ENCODE measurements at places on chromosomes 7 and 10.

GRCh38 chr7:134637934-134638719 lies 8.5 kb upstream of the BPGM start:
- no peak for DNase-seq

DNA sequence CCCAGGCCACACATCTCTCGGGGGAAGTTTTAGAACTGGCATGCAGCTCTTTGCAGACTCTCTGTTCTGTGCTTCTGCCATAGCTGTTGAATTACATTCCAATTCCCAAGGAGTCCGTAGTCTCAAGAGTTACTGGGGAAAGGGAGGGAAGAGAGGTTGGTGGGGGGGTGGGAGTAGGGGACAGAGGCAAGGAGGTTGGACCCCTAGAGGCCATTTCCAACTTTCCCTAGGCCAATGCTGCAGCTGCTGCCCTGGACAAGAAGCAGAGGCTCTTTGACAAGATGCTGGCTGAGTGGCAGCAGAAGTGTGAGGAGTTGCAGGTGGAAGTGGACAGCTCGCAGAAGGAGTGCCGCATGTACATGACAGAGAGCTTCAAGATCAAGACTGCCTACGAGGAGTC lies 23.8 kb downstream of the MYH16 start:
- no peak for DNase-seq

DNA sequence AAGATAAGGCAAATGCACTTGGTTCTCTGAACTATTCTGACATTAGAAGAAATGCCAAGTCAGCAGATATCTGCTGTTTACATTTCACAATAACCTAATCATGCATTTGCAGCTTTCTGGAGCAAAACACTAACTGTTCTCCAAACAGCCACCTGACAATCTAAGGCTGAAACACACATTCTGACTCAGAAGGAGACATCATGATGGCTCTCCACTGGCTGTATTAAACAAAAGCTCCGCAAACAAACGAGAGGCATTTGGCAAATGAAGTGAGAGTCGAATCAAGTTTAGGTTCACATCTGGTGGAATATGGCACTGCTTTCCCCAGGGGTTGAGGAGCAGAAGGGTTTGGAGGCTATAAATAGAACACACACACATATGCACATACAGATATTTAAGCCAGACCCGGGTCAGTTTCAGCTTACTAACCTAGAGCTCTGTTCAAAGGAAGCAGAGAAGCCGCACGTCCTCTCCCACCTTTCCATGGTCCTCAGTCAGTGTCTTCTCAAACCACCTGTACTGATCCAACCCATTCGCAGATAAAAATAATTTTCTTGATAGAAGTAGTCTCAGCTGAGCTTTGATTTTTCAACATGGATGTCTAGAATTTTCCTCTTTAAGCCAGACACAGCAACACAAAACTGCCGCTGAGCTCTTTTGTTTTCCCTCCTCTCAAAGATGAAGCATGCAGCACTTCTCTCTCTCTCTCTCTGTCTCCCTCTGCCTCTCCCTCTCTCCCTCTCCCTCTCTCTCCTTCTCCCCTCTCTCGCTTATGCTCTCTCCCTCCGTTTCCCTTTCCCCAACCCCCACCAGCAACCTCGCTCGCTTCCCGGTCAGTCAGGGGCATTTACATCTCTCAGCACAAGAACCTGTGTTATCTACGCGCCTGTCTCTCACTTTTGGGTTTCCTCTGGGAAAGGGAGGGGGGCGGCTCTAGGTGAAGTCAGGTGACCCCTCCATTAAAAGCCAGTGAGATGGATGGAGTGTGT lies 682.8 kb downstream of the MAGI2 start:
- DNase-seq: no peak

- DNase-seq: no peak
Measured at GRCh38 chr10:123045961-123046731, 37.3 kb downstream of the ACADSB start.

- no peak for DNase-seq
Measured at GRCh38 chr10:109978481-109978880, 29.3 kb upstream of the ADD3 start.

GRCh38 chr7:130521258-130521951 lies 29.5 kb downstream of the MEST start:
- DNase-seq: no peak

DNA sequence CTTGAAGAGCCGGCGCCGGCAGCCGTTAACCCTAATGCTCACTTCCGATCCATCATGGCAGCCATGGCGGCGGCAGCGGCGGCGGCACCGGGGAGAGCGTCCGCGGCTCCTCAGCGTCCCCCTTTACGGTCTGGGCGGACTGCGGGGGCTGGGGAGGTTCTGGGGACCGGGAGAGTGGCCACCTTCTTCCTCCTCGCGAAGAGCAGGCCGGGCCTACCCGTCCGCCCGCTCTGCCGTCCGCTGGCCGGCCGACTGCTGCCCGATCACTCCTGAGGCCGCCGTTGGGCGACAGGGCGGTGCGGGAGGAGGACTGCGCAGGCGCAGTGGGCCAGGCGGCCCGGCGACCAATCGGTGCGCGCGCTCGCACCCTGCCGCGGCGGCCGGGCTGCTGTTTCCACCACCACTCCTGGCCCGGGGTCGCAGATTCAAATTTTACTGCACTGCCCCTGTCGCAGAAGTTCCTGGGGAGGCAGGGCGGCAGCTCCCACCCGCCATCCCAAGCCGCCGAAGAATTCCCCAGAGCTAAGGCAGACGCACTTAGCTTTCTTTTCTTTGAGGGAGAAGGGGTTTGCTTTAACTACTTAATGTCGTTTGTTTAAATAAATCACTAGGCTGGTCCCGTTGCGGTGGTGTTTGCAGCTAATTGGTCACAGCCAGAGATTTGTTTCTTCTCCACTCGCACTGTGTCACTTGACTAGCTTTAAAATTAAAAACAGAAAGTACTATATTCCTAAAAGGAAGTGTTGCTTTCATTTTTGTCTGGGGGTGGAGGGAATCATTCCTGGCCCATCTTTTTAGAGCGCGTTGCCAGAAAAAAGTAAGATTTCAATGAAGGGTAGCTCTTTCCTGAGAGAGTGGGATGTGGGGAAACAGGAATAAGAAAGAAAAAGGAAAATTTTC lies at the start of gene KIF5B:
Gene KIF5B (minus strand): TSS at position 290 of the 900 bp plus-strand sequence. CDS start 452 bp downstream, outside the sequence.
- DNase-seq: peak; percentile 79

DNA sequence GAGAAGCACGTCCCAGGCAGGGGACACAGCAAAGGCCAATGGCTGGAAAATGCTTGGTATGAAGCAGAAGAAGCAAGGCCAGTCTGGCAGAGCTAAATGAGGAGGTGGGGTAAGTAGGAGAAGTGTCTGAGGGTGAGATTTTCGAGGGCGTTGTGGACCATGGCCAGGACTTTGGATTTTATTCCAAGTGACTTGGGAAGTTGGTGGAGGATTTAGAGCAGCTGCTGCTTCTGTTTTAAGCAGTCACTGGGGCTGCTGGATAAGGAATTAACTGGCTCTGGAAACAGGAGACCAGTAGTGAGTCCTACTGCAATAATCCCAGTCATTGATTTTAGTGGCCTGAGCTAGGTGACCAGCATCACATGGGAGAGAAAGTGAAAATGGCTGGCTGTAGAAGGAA lies 67.6 kb upstream of the GSDME start:
- DNase-seq: no peak

GRCh38 chr7:133060004-133060403 lies 21.9 kb downstream of the CHCHD3 start:
- no peak for DNase-seq

- no peak for DNase-seq
Measured at GRCh38 chr7:18936265-18936664, 181.2 kb downstream of the TWIST1 start.

- no peak for DNase-seq
Measured at GRCh38 chr10:22410394-22410793, 65.1 kb downstream of the SPAG6 start.

DNA sequence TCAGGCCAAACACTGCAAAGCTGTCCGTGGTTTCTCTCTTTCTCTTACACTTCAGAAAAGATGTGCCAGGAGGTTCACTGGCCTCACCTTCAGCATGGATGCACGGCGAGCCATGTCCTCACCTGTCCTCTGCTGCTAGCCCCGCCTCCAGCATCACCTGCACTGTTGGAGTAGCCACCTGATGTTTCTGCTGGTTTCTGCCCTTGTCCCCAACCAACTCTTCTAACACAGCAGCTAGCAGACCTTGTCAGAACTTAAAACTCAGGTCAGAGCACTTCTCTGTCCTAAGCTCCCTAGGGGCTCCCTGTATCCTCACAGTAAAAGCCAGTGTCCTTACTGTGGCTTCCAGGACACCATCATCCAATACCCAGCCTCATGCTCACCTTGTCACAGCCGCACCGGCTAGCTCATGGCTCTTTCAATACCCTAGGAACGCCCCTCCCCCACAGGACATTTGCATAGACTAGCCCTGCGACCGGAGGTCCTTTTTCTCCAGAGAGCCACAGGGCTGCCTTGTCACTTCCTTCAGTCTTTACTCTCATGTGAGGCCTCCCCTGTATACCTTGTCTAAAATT lies 15.2 kb downstream of the PALD1 start:
- DNase-seq: no peak

DNA sequence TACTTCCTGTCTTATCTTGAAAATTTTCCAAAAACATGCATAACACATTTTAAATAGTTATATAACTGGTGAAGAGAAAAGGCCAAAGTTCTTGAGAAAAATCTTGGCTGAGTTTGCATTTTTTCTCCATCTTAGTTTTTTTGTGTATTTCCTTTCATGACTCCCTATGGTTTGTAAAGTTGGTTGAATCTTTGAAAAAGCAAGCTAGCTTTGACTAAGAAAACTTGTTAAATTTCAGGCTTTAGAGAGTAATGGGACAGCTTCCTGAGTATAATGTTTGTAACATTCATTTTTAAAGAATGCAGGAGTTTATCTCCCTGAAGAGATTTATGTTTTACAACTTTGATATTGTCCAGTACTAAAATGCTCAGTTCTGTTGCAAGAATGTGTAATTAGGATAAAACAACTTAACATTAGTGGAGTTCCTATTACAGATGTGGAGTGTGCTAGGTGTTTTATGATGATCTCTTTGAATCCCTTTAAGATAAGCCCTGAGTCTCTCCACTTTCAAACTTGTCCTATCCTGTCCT lies 11.1 kb upstream of the HERPUD2 start:
- no peak for DNase-seq

GRCh38 chr7:39433550-39433949 lies 132.7 kb upstream of the YAE1 start:
- no peak for DNase-seq

DNA sequence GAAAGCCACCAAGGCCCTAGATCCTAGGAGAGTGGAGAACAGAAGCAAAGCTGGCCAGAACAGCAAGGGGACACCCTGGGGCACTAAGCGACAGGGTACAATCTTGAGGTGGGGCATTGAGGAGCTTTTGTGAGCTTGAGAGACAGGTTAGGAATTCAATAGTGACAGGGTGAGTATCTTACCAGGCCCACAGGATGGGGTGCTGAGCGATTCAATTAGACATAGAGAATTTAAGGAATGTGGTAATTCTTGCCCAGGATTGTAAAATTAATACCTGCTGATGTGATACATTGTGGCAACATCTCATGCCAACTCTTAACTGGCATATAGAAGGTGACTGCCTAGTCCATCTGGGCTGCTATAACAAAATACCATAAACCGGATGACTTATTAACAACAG lies 14.0 kb downstream of the RBP3 start:
- peak; percentile 32 for DNase-seq

GRCh38 chr7:117630501-117630900 lies 150.7 kb downstream of the CFTR start:
- DNase-seq: no peak

DNA sequence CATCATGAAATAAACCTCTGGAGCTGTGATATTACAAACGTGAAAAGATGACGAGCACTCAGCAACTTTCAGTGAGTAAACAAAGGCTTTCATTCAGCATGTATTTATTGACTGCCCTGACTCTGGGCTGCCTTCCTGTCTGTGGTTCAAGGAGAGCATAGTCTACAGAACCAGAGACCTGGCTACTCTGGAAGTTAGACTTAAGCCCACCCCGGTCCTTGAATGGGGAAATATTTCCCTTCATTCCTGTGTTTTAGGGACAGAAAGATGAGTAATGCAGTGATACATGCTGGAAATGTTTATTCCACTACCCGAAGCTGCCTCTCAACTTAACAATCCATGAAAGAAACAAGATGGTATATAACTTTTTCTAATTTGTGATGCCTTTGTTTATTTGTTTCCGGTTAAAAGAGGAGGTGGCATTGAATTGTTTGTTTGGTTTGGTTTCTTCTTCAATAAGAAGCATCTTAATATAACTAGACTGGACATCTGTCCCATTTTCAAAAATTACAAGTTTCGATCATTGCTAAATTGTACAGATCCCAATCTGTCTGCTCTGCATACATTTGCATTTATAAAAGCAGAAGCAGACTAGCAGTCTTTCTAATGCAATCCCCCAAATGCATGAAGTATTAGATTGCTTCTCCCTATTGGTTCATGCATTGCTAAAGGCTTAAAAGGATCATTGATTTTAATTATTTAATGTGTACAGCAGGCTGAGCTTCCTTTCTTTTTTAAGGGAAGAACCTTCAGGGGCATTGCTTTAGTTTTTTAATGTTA lies 57.7 kb downstream of the TRUB1 start:
- no peak for DNase-seq

DNA sequence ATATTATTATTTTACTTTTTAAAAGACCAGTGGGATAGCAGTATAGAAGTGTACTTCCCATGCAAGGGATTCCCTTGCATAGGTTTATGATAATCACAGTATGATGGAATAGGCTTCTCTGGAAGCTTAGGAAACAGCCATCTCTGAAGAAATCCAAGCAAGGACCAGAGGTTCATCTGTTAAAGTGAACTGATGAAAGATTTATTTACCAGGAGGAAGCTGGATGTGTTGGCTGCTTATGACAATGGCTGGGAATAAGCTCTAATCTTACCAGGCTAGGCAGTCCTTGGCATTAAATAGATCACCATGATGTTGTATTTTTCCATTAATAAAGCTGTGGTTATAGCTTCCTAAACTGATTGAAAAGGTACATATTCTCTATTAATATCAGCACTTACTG lies 32.0 kb downstream of the FRA10AC1 start:
- no peak for DNase-seq

DNA sequence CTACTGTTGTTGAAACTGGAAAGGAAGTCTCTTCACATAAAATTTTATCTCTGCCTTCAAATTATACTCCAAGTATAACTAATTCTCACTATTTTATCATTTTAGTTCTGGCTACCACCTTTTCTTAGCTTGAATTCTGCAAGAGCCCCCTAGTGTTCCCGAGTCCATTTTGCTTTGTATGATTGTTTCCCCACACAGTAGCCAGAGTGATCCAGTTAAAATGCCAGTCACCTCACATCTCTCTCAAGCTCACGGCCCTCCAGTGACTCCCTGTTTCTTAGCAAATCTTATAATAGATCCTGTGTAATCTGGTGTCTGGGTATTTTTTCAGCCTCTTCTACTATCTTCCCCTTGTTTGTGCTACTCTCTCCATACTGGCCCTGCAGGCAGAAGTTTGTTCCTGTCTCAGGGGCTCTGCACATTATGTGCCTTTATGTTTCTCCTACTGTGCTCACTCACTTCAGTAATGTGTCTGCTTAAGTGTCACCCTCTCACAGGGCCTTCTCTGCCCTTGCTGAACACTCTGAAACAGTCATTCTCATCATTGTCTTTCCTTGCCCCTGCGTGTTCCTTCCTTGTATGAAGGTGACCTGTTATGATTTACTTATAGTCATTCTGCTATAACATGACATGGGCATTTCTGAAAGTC lies 8.9 kb downstream of the WAC start:
- no peak for DNase-seq

- no peak for DNase-seq
Measured at GRCh38 chr10:35751347-35751746, 109.3 kb upstream of the FZD8 start.
